Activated CD8-positive, alpha-beta T cell treated with anti-CD3 and anti-CD28 coated beads for 36 hours (primary cell): ENCODE measurements at places on chromosomes 3 and 15.

- no peak for DNase-seq
Observed at GRCh38 chr3:123568034-123568433, 16.8 kb downstream of the HACD2 start.

- no peak for DNase-seq
Observed at GRCh38 chr3:7357101-7357500, 496.2 kb downstream of the GRM7 start.

- DNase-seq, result no peak
Observed at GRCh38 chr3:115074502-115074901, 72.6 kb downstream of the ZBTB20 start.

GRCh38 chr15:68730976-68731897 lies 89.5 kb downstream of the ANP32A start:
- no peak for DNase-seq

- no peak for DNase-seq
Observed at GRCh38 chr3:176994891-176995781, 202.1 kb downstream of the TBL1XR1 start.

DNA sequence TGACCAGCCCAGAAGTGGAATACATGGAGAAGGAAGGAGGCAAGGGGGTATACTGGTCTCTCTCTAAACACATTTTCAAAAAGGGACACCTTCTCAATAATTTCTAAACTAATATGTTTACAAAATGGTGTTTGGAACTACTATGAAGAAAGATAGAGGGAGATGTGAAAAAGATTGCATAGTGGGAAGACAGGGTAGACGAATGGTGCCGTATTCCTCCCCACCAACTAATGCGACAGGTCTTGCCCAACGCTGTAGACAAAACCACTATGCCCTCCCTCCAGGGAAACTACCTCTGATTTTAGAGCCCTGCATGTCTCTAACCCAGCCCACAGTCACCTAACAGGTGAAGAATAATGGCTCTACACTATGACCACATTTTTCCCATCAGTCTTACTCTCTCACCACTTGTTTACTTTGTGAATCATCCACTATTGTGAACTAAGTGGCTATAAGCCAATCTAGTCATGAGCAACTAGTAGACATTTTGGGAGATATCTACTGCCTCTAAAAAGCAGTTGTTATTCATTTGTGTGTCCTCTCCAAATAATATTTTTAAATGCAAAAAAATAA lies 108.2 kb upstream of the UBE2E2 start:
- no peak for DNase-seq
